Endothelial cell of coronary artery (primary cell): ENCODE measurements at places on chromosomes 2 and 18. TPM values are rescaled to one million over a fixed set of nuclear protein-coding genes. Genes with fewer than 3 reads are reported as not detected.

CYRIA gene
- 18.9 and 27.4 TPM in 2 replicates for total RNA-seq

ONECUT2 gene
- total RNA-seq: under 0.01 TPM in 2 replicates

RAD51AP2 gene
- not detected in 2 replicates for total RNA-seq

CRYGD gene
- not detected in 2 replicates for total RNA-seq

EPB41L3 gene
- 147 and 234 TPM in 2 replicates for total RNA-seq
